ENCODE measurements at places on chromosomes 7 and 10.

DNA sequence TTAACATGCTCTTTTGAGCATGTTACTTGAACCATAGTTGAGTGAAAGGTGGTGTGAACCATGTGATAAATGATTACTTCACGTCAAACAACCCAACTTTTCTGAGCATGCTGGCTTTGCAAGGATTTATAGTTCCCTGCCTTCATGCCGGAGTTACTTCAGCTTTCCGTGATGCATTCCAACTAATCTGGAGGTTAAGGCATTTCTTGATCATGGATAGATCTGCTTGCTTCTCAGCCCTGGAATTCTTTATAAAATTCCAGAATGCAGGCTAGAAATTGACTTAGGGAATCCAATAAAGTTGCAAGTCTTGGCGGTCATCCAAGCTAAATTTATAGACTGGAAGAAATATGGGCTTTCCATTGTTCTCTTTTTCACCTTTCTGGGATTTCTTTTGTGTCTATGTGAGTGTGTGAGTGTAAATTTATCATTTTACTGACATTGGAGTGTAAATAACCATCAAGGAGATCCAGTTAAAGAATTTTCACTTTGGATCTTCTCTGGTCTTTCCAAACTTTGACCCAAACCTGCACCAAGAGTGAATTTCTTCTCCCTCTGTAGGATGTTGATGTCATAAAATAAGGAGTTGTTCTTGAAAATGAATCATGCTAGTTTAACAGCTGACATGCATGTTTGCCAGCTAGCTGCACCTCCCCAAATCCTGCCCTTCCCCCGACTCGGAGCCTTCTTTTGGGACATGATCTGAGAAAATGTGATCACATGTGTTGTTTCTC lies 289.0 kb downstream of the TWIST1 start:
- DNase-seq = no peak

DNA sequence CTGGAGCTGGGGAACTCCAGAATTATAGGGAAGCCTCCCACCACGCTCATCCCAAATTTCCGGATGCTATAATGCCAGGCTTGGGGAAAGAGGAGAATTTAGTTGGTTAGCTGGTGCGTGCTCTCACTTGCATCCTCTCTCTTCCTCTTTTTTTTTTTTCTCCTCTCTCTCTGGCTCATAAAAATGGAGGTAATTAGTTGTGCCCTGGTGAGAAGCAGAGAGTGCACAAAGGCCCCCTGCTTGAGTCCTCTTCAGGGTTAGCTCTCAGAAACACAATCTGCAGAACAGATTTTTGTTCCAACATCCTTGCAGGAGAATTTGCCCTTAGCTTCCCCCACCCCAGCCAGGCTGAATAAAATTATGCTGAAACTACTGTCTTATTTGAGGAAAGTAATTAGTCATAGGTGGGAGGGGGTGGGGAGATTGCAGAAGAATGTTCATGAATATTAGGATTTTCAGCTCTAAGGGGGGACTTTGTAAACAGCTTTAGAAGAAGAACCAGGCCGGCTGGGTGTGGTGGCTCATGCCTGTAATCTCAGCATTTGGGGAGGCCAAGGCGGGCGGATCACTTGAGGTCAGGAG lies 7.6 kb downstream of the SERPINE1 start:
- no peak for DNase-seq

GRCh38 chr10:30719832-30720231 lies 90.3 kb upstream of the LYZL2 start:
- no peak for DNase-seq

DNA sequence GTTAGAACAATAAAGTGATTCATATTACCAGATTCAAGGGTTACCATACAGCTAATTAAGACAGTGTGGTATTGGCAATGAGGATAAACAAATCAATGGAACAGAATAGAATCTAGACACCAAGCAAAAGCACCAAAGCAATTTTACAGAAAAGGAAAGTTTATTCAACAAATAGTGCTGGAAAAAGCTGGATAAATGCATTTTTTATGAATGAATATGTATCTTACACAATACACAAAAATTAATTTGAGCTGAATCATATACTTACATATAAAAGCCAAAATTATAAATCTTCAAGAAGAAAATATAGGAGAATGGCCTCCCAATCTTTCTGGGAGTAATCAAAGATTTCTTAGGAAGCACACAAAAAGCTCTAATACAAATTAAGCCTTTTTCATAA lies 220.4 kb upstream of the PTN start:
- DNase-seq = no peak

Data from spleen (tissue), 13 donors.